Forelimb muscle (tissue), 1 donor: ENCODE measurements at places on chromosomes 11 and 22. TPM values are rescaled to one million over a fixed set of nuclear protein-coding genes. Genes with fewer than 3 reads are reported as not detected.

The SMTN gene
- polyA plus RNA-seq = 258 TPM

The RNF215 gene
- polyA plus RNA-seq = 10.5 TPM

The MMP1 gene
- 0.23 TPM for polyA plus RNA-seq

The NELL1 gene
- polyA plus RNA-seq = 5.1 TPM

The GGTLC3 gene
- polyA plus RNA-seq = not detected

The HPX gene
- polyA plus RNA-seq = 2.5 TPM

The NXPE1 gene
- polyA plus RNA-seq = not detected
